ENCODE measurements at places on chromosomes 7 and 10.
A peak's percentile ranks its signal among the peaks of the same experiment; 100 is the strongest.

GRCh38 chr7:44266526-44266925, 58.9 kb downstream of the CAMK2B start:
- no peak for ATAC-seq

DNA sequence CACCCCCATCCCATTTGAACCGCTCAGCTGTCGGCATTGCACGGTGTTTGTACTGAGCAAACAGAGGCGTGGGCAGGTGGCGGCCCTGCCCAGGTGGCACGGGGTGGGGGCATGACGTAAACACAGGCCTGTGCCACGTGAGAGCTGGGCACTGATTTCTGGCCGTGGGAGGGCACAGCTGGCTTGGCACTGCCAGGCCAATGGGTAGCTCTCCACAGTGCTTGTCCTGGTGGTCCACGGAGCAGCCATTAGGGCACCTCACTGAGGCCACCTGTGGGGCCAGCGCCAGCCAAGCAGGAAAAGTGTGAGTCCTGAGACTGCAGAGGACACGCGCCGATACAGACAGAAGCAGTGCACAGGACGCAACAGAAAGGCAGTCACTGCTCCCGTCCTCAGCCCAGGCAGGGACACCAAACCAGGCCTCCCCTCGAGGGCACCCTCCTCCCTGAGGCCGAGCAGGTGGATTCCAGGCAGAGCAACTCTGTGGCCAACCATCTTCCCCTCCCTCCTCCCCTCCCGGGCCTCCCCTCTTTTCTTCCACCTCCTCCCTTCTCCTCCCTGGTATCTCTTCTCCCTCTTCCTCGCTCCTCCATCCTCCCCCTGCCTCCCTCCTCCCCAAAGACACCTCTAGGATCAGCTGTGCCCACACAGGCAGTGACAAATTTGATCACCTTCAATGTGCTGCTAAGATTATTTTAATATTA, 258.7 kb downstream of the ELFN1 start:
- ATAC-seq: no peak

GRCh38 chr7:135811506-135811905, 62.9 kb upstream of the FAM180A start:
- no peak for ATAC-seq

GRCh38 chr10:116159197-116159596, 113.8 kb downstream of the GFRA1 start:
- no peak for ATAC-seq

DNA sequence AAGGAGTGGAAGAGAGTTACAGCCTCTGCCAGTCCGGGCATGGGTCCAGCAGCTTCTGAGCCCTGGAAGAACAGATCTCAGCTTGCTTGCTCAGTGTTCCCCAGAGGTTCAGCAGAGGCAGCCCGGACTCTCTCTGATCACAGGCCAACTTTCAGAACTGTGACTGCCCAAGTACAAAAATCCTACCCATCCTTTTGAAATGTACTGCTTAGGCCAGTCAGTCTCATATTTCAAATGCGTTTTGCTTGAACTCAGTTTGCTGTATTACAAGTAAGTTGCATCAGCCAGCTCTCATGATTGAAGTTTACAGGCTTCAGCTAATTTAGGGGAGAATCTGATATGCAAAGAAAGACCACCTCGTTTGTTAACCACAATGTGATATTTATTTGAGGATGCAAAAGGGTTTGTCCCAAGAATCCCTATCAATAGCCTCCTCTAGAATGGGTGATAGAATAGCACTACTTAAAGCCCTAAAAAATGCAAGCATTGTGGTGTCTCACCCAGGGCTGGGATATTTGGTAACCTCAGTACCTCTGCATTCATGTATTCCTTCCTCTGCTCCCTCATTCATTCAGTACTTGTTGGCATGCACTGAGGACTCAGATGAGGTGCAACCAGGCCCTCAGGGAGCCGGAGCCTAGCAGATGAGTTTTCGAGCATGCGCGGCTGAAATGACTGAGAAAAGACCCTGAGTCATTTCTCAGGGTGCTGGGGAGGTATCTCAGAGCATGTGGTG, 7.0 kb downstream of the AIMP2 start:
- peak; percentile 79 for ATAC-seq

- no peak for ATAC-seq
Observed at GRCh38 chr10:4333459-4333894, 492.5 kb upstream of the AKR1E2 start.

- no peak for ATAC-seq
Observed at GRCh38 chr7:27697861-27698430, 35.3 kb upstream of the HIBADH start.

GRCh38 chr7:135160098-135160857, 10.2 kb downstream of the CYREN start:
- peak; percentile 9 for ATAC-seq

- no peak for ATAC-seq
Observed at GRCh38 chr7:35437619-35438275, 183.8 kb upstream of the TBX20 start.

GRCh38 chr7:150994838-150995510, 4.2 kb downstream of the NOS3 start:
- no peak for ATAC-seq

GRCh38 chr7:4144811-4145510, 537.1 kb upstream of the FOXK1 start:
- peak; percentile 73 for ATAC-seq

DNA sequence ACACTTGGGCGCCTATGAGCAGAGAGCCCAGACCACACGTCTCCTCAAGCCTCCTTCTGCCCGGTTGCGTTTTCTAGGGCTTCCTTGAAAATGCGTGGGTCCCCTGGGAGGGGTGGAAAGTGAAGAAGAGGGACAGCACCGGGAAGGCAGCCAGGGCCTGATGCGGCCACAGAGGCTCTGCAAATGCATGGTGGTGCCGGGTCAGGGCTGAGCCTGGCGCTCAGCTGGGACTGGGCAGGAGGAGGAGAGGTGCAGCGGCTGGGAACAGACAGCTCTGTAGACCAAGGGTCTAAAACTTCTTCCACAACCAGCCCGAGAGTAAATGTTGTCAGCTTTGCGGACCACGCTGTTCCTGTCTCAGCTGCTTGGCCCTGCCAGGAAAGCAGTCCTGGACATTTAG, 1.6 kb downstream of the DPYSL4 start:
- peak; percentile 12 for ATAC-seq

- ATAC-seq: no peak
Observed at GRCh38 chr10:43219848-43220247, 47.0 kb downstream of the RASGEF1A start.

Measured in SK-N-SH treated with all-trans-retinoic acid at 6 μM for 48 hours (cell line).